ENCODE measurements at places on chromosomes 16 and 17.

GRCh38 chr17:82568997-82569393 is 49.5 kb downstream of the FOXK2 start:
- no peak for DNase-seq

DNA sequence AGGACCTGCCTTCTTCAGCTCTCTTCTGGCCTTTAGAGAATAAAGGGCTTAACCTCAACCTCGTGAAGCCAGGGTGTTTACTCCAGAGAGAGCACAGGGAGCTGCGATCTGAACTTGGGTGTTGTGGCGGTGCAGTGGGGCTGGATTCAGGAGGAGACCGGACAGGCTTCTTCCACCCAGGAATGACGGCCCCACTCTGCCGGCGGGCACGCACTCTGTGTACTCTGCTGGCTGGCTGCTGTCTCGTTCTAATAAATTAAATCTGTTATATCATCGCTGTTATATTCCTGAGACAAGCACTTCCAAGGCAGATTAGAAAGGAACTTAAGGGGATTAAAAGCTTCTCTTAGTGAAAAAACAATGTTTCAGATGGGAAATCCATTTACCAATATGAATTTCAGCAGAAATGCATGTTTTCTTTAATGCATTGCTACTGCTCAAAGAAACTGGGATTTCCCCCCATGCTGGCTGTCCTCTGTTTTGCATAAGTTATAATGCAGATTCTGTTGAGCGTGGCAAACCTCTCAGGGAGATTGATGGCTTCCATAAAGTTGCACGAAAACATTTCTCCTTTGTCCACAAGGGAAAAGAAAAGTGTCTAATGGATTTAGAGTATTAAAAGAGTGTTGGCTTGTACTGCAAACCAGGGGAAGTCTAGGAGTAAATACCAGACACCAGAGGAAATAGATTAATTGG is 168.6 kb upstream of the IRX3 start:
- no peak for DNase-seq

DNA sequence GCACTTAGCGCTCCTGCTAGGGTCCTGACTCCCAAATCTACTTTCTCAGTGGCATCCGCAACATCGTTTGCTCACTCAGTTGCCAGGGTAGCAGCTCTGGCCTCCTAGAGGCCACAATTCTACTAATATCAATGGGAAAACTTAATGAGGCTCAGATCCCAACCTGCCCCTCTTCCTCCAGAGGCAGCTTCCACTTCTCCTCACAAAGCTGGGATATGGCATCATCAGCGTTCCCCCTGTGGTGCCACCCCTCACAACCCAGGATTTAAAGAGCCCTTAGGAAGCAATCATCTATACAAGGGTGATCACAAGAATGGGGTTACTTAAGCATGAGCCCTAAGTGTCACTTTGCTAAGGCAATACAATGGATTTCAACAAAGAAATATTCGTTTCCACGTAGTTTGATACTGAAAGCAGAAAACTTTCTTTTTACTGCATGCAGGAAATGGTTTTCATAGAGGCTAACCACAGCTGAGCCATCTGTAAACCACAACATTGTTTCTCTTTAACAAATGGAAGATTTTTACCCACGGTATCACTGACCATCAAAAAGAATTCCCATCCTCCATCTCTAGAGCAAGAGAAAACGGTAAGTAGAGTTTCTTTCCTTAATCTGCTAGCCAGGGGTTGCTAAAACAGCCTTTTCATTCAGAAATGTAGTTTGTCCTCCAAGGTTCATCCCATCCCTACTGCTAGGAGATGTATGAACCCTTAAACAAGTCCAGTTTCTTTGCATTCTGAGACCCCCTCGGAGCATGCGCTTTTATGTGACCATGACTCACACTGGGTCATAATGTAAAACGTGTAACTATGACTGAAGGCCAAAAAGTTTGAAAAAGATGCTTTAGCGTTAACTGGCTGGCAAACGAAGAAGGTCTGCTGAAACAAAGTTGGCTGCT is 68.3 kb upstream of the BCAR1 start:
- no peak for DNase-seq

DNA sequence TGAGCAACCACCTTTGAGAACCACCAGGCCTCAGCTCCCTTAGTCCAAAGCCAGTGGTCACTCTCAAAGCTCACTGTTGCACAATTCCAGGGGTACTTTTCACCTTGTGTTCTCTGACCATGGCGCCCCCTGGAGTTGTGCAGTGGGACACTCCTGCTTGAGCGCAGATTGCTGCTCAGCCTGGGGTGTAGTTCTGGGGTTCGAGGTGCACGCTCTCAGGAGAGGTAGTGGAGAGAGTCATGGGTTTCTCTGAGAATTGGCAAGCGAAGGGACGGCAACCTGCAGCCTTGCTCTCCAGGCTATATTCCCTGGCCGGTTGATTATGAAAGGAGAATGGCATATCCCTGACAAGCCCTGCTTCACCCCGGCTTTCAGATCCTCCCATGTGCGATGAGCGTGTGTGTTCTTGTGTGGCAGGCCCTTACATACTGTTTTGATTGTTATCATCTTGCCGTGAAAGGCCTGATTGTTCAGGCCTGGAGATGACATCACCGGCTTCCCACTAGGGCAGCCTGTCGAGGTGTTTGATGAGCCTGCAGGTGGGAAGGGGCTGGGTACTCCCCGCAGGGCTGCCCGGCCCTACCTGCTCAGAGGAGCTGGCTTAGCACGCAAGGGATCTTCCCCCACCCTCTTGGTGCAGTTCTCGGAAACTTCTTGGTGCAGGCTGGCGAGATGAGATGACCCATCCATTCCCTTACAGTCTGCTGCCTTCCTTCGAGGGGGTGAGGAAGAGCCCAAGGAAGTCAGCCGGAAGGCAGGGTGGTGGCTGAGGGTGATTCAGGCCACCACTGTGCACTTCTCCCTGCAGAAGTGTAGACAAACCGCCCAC is 431.2 kb downstream of the SLC39A11 start:
- no peak for DNase-seq

- no peak for DNase-seq
Measured at GRCh38 chr16:2866431-2866830, 8.5 kb upstream of the PRSS22 start.

DNA sequence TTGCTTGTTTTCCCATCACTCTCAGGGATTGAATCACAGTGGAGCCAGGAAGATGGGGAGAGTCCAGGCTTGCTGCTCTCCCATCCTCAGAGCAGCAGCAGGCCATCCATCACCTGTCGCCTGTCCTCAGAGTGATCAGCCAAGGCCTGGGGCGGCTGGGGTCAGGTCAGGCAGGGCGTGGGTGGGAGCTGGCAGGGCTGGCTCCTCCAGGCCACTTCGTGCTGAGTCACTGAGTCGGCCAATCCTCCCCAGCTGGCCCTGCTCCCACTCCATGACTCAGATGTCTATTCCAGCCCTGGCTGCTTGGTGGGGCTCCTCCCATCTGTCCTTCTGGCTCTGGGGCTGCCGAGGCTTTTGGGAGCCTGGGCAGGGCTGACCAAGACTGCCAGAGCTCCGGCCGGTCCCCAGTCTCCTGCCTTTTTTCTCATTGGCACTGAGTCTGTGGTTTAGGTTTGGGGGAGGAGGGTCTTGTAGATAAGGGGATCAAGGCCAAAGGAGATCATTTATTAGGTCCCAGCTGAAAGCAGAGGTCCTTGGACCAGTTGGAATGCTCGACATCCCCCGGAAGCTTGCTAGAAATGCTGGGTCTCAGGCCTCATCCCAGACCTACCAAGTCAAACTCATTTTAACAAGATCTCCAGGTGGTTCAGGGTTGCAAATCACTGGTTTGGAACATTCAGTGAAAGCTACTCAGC is 72.7 kb downstream of the ABCC1 start:
- peak; percentile 94 for DNase-seq

- DNase-seq = no peak
Measured at GRCh38 chr16:30893417-30893743, 497 bp downstream of the BCL7C start.

DNA sequence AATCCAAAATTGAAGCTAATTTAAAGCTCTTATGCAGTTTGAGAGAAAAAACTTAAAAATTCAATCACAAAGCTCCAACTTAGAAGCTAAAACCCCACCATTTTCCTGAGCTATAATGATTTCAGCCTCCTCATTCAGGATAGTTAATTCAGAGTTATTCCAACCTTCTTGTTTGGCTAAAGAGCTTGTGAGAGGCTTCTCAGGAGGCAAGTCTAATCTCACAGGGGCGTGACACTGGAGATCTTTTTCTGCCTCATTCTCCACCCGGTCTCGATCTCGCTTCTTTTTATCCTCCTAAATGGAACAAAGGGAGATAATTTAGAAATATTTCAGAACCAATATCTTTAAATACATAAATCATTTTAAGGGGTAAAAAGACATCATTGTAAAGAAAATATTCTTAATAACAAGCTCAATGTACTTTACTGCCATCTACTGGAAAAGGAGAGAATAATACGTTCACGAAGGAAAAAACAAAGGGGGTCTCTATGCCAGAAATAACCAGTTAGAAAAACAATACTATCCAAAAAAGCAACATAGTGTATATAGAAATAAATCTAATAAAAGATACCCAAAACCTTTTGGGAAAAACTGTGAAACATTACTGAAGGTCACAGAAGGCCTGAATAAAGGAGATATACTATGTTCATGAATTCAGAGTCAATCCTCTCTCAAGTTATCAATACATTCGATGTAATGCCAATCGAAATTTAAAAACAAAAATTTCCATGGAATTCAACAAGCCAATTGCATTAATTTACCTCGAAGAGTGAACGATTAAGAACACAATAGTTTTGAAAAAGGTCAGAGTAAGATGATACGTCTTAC is 13.9 kb downstream of the BRD7 start:
- DNase-seq = no peak

DNA sequence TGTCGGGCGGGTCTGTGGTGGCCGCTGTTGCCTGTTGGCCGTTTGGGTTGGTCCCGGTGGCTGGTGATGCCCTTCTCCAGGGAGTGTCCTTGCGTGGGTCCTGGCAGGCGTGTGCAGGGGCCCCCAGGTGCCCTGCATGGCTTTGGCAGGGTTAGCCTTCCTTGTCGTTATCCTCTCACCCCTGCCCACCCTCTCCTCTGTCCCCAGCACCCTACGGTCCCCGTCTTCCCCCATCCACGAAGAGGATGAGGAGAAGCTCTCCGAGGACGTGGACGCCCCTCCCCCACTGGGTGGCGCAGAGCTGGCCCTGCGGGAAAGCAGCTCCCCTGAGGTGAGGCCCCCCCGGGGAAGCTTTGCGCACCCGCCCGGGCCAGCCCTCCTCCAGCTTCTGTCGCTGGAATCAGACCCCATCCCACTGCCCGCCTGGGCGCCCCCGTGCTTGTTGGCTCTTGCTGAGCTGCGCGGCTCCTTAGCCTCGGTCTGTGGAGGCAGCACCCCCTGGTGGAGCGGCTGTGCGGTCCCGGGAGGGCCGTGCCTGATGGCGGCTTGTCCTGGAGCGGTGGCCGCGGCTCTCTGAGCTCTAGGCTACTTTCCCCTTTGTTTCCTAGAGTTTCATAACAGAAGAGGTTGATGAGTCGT is 10.6 kb upstream of the NUDT16L1 start:
- DNase-seq = no peak

Data from vagina (tissue), 2 donors.